Pulmonary artery endothelial cell (primary cell): ENCODE measurements at places on chromosomes 2 and 18. TPM values are rescaled to one million over a fixed set of nuclear protein-coding genes. Genes with fewer than 3 reads are reported as not detected.

FHOD3 gene
- 0.07 TPM in 2 replicates for total RNA-seq

AQP12B gene
- total RNA-seq = not detected in 2 replicates

BMPR2 gene
- total RNA-seq = 34.3 and 41.7 TPM in 2 replicates

HOXD10 gene
- not detected in 2 replicates for total RNA-seq

B4GALT6 gene
- total RNA-seq = 9.1 and 12.2 TPM in 2 replicates

KLHL41 gene
- 0.13 and 0.28 TPM in 2 replicates for total RNA-seq

C2orf66 gene
- 0.07 and 0.14 TPM in 2 replicates for total RNA-seq

CSRNP3 gene
- total RNA-seq = not detected in 2 replicates

SERPINB10 gene
- total RNA-seq = not detected in 2 replicates

CHPF gene
- total RNA-seq = 0.35 and 0.86 TPM in 2 replicates

PLCL1 gene
- 2.3 and 4.4 TPM in 2 replicates for total RNA-seq

POTEI gene
- 0.07 TPM in 2 replicates for total RNA-seq

DNAH7 gene
- 0.11 and 0.20 TPM in 2 replicates for total RNA-seq

DLX2 gene
- total RNA-seq = not detected in 2 replicates

DOCK10 gene
- total RNA-seq = 21.9 and 25.4 TPM in 2 replicates

RAB3GAP1 gene
- 53.0 and 64.0 TPM in 2 replicates for total RNA-seq

EPB41L3 gene
- total RNA-seq = 92.4 and 122 TPM in 2 replicates

AFF3 gene
- under 0.01 TPM in 1 of 2 replicates, not detected in the other for total RNA-seq

PRLH gene
- total RNA-seq = not detected in 2 replicates

ANKRD30B gene
- not detected in 2 replicates for total RNA-seq

ACSL3 gene
- total RNA-seq = 99.3 and 167 TPM in 2 replicates

NCKAP5 gene
- 0.39 and 0.59 TPM in 2 replicates for total RNA-seq

PLEK gene
- total RNA-seq = 0.07 and 0.11 TPM in 2 replicates

SLC9A4 gene
- not detected in 2 replicates for total RNA-seq

CHRNG gene
- not detected in 2 replicates for total RNA-seq

EFR3B gene
- 0.28 and 0.40 TPM in 2 replicates for total RNA-seq

FOXD4L1 gene
- total RNA-seq = 0.07 and 0.11 TPM in 2 replicates

ACKR3 gene
- total RNA-seq = 43.8 and 57.0 TPM in 2 replicates

ACMSD gene
- total RNA-seq = not detected in 2 replicates

STK39 gene
- total RNA-seq = 3.9 and 5.1 TPM in 2 replicates

CDKL4 gene
- 0.25 and 0.59 TPM in 2 replicates for total RNA-seq

TMEM163 gene
- 0.81 and 2.2 TPM in 2 replicates for total RNA-seq

ANKAR gene
- 3.4 and 3.6 TPM in 2 replicates for total RNA-seq

RUFY4 gene
- total RNA-seq = not detected in 2 replicates

TFCP2L1 gene
- not detected in 2 replicates for total RNA-seq

CASP8 gene
- 14.0 and 21.5 TPM in 2 replicates for total RNA-seq

UGT1A4 gene
- total RNA-seq = not detected in 2 replicates

ARHGEF33 gene
- total RNA-seq = 0.07 and 0.11 TPM in 2 replicates

ITGB1BP1 gene
- total RNA-seq = 47.2 and 53.1 TPM in 2 replicates

DPP4 gene
- total RNA-seq = 6.0 and 9.2 TPM in 2 replicates

MXD1 gene
- total RNA-seq = 4.0 and 6.1 TPM in 2 replicates

ZNF804A gene
- not detected in 2 replicates for total RNA-seq

UGT1A9 gene
- total RNA-seq = not detected in 2 replicates

ZNF407 gene
- total RNA-seq = 13.5 and 22.2 TPM in 2 replicates

POTEE gene
- total RNA-seq = 0.04 and 0.07 TPM in 2 replicates

RAB17 gene
- total RNA-seq = 1.6 and 1.9 TPM in 2 replicates

GRHL1 gene
- 0.53 and 1.2 TPM in 2 replicates for total RNA-seq
